ENCODE measurements at places on chromosomes 16 and 17. TPM values are rescaled to one million over a fixed set of nuclear protein-coding genes. Genes with fewer than 3 reads are reported as not detected.

FGF11 gene
- polyA plus RNA-seq: 1.9 TPM

GSG1L gene
- polyA plus RNA-seq: not detected

GUCY2D gene
- polyA plus RNA-seq: not detected

SPNS3 gene
- not detected for polyA plus RNA-seq

- DNase-seq: no peak
Observed at GRCh38 chr16:17776888-17777287, 306.1 kb upstream of the XYLT1 start.

GRCh38 chr17:55285340-55286301 lies 20.9 kb downstream of the HLF start:
- DNase-seq: no peak

DNA sequence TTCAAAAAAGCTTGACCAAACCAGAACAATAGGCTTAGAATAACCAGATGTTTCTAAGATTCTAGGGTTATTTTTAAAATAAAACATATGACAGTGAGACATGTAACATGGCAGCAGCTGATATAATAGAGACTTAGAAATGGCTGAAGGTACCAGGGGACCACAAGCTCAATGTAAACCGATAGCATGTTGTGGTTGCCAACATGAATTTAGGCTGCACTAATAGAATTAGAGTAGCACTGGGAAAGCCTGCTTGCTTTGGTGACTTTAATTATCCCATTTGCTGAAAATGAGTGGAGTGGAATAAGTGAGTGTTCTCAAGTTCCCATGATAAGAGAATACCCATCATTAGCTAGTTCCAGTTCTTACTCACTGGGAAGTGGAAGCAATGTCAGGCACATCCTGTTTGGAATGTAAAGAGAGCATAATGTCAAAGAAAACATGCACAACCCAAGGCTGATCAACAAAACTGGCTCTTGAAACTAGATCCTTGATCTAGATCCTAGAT lies 621.2 kb upstream of the CDH5 start:
- no peak for DNase-seq

GRCh38 chr17:34412534-34412933 lies 49.5 kb upstream of the CCL1 start:
- DNase-seq: no peak

GRCh38 chr17:79991924-79992648 lies 43.6 kb downstream of the TBC1D16 start:
- DNase-seq: no peak

DNA sequence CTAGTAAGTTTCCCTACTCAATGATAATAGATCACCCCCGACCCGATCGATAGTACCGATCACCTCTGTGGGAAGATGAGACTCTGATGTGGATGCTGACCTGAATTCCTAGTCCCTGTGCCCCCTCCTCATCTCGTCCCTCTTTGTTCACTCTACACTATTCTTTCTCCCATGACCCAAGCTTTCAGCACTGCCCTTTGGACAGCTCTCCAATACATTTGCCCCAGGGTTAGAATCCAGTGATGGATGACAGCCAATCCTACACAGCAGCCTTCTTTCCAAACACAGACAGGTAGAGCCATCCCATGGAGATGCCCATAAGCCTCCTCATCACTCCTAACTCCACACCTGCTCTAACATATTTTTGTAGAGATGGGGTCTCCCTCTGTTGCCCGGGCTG lies 141.1 kb downstream of the GSG1L start:
- DNase-seq: no peak

DNA sequence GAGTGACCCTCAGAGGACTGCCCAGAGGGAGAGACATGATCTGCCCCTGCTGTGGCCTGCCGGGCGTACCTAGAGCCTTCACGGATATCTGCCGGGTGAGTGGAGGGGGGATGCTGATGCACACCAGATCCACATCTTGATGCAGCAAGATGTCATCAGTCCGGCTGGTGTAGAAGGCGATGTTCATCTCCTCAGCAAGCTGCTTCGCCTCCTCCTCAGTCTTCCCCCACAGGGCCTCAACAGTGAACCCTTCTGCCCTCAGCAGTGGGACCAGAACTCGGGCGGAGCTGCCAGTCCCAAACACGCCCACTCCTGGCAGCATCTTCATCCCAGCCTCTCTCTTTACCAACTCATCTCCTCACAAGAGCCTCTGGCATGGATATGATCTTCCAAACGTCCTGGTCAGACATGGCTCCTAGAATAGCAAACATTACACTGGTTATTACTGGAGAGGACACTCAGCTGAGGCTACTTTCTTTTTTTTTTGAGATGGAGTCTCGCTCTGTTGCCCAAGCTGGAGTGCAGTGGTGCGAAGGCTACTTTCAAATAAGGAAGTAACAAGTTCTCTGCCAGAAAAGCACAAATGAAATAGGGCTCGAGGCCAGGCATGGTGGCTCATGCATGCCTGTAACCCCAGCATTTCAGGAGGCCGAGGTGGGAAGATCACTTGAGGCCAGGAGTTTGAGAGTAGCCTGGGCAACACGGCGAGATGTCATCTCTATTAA lies 18.9 kb downstream of the C16orf86 start:
- DNase-seq: no peak

GRCh38 chr17:48619826-48620449 lies 4.8 kb upstream of the HOXB8 start:
- no peak for DNase-seq

DNA sequence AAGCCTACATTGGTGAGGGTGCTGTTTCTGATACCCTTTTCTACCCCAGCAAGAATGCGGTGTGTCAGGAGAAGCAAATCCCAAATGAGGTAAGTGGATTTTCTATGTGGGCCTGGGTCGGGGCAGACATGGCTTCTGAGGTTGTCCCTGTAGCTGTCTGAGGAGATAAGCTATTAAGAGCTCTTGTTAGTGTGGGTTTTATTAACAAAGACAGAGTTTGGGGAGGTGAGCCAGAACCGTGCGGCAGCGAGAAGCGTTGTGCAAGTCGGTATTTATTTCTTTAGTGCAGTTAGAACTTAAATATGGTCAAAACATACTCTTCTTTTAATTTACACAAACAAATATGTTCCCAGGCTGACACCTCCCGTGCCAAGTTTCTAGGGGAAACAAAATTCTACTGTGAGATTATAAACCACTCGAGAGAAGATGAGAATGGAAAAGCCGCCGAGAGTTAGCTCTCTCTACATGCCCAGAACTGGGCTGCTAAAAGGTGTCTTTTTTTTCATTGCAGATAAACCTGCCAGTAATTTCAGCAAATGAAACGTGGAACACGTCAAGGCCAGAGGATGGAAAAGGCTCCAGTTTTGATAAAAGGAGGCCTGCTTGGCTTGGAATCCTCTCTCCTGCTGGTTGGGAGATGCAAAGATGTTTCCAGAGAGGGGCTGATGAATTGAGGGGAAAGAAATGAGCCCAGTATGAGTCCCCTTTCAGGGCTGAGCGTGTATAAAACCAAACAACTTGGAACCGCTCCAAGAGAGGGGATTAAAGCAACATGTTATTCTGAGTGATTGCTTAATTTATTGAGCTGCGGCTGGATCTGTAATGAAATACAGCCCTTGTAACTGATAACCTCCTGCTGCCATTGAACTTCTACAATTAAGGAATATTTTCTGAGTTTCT lies 254.6 kb downstream of the MRTFB start:
- DNase-seq: peak; percentile 63

GRCh38 chr17:59365383-59365981 lies 34.0 kb downstream of the YPEL2 start:
- DNase-seq: peak; percentile 48

GRCh38 chr16:20903899-20904506 lies 3.4 kb downstream of the LYRM1 start:
- no peak for DNase-seq

- DNase-seq: no peak
Observed at GRCh38 chr17:81842725-81843504, 8.1 kb upstream of the PPP1R27 start.

GRCh38 chr16:57572978-57573728 lies 30.7 kb downstream of the ADGRG5 start:
- DNase-seq: no peak

DNA sequence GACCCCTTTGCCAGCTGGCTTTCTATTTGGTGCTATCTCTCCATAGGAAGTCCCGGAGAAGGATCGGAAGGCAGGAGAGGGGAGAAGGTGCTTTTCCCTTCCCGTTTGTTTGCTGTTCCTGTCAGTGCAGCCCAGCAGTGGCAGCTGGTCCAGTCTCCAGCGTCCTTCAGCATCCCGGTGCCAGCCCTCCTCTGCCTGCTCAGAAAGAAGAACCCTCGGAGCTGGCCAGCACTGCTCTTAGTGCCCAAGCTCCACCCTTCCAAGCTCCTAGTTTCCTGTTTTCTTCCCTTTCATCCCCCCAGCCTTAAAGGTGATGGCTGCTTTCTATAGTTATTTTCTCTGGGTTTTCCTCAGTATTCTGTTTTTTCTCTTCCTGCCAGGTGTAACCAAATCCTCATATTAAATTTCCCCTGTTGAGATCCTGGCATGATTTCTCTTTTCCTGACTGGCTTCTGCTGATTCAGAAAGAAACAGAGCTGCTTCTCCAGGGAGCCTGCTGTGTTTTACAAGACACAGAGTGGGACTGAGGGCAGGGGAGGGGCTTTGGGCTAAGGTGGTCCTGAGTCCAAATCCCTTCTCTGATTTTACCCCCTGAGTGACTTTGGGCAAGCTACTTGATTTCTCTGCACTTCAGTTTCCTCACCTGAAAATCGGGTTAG lies 186.8 kb downstream of the COPRS start:
- no peak for DNase-seq

- no peak for DNase-seq
Observed at GRCh38 chr16:67509016-67509415, 19.6 kb upstream of the RIPOR1 start.

DNA sequence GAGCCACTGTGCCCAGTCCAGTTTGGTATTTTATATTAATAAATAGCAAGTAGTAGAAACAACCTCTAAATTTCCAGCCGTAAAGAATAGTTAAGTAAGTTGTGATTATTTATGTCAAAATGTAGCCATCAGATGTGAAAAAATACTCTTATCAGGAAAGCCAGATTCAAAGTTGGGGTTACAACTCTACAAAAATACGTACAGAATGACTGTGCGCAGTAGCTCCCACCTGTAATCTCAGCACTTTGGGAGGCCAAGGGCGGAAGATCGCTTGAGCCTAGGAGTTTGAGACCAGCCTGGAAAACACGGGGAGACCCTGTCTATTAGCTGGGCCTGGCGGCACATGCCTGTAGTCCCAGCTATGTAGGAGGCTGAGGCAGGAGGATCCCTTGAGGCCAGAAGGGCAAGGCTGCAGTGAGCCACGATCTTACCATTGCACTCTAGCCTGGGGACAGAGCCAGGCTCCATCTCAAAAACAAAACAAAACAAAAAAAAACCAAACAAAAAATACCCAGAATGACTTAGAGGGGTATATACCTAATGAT lies 1.7 kb downstream of the PDP2 start:
- DNase-seq: no peak

DNA sequence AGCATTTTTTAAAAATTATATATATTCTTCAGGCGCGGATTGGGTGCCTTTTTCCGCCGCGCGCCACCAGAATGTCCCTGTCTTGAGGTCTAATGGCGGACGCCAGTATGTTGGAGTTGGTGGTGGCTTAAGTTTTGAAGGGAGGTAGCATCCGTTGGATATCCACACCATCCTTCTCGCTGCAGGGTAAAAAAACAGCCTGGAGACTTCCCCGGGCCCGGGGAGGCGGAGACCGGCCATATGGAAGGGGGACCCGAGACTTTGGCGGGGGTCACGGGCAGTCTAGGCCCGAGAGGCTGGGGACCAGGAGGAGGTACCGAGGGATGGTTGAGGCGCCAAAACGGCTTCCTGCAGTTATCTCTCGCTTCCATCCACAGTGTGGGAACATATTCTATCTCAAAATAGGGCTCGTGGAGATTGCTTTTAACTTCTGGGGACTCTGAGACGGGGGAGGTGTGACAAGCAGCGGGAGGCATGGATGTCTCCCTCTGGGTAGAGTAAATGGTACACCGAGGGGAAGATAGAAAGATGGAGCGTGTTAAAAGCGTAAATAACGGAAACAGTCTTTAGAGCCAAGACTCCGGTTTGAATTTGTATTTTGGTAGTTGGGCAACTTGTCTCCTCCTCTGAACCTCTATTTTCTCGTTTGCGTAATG lies at the start of gene SF3B3:
SF3B3 (plus strand) TSS at position 74 of the 656 bp plus-strand sequence. CDS start 2,841 bp downstream, outside the sequence.
- peak; percentile 78 for DNase-seq

DNA sequence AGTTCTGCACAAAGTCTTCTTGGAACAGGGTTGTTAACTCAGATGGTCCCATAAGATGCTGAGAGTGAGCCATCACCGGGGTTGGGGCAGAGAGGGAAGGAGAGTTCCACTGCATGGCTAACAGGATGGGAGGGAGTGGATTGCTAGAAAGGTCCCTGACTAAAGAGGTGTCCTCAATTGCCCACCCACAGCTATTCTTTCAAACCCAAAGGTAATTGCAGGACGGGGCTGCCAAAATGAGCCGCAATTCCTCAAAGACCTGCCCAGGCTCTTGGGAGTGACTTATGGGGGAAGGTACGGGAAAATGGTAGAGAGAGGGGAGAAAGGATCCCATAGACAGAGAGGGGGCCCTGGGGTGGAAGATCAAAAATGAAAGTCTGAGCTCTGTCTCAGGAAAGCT lies 60.4 kb downstream of the DYNLRB2 start:
- DNase-seq: no peak
